Activated T-cell treated with anti-CD3 and anti-CD28 coated beads, Interleukin-2, amount 50 U/mL, for 72 hours (primary cell): ENCODE measurements at places on chromosomes 12 and 14.
A peak's percentile ranks its signal among the peaks of the same experiment; 100 is the strongest.

- no peaks in the 10 kb centered on the region for H3K4me1 ChIP-seq
- H3K4me3 ChIP-seq, result no peak overlapping the region
- H3K27me3 ChIP-seq, result no peaks in the 10 kb centered on the region
- H3K36me3 ChIP-seq, result no peaks in the 10 kb centered on the region
These were observed 192.9 kb downstream of the SEC23A start for GRCh38 chr14:38910092-38910491.

DNA sequence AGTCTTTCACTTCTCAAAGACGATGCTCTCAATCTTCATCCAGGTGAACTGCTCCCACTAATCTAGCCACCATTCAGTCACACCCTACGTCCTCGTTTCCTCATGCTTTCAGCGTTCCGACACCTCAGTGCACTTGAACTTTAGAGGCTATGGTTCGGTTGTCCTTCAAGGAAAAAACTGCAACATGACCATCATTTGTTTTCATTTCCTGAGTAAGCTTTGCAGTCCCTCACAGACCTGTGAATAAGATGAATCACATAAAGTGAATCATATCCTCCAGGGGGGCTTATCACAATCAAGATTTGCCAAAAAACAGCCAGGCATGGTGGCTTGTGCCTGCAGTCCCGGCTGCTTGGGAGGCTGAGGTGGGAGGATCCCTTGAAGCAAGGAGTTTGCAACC lies 80.2 kb downstream of the TMCC3 start:
- H3K27ac ChIP-seq, result no peak overlapping the region
- DNase-seq, result no peak
- no peaks in the 10 kb centered on the region for H3K36me3 ChIP-seq
- H3K4me1 ChIP-seq, result peaks cover 5% of the 10 kb centered on the region

- peaks cover 3% of the 10 kb centered on the region for H3K36me3 ChIP-seq
- peak overlapping the region; percentile 24 for H3K4me3 ChIP-seq
- peak overlapping the region; percentile 94 for H3K27ac ChIP-seq
- DNase-seq, result peak; percentile 84
- H3K27me3 ChIP-seq, result no peaks in the 10 kb centered on the region
These were observed 57.9 kb upstream of the PNMA1 start for GRCh38 chr14:73771848-73772638.

DNA sequence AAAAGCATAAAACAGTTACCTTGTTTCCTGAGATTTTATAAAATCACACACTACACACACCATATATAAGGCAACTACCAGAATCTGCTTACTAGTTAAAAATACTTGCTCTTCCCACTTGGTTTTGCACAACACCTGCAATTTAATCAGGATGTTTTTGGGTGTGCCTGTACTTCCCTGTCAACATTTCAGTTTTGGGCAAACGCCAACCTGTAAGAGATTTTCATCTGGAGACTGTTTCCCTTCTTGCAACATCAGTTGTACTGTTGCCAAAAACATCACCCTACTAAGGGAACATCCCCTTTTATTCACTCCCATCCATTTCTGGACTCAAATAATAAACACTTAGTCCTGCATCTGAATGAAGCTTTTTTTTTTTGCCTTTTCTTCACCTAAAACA lies 172.3 kb downstream of the DUSP6 start:
- peak overlapping the region; percentile 69 for H3K27ac ChIP-seq
- H3K27me3 ChIP-seq, result no peaks in the 10 kb centered on the region
- peak overlapping the region; percentile 70 for H3K4me3 ChIP-seq
- peaks cover 63% of the 10 kb centered on the region for H3K4me1 ChIP-seq
- peaks cover 2% of the 10 kb centered on the region for H3K36me3 ChIP-seq

DNA sequence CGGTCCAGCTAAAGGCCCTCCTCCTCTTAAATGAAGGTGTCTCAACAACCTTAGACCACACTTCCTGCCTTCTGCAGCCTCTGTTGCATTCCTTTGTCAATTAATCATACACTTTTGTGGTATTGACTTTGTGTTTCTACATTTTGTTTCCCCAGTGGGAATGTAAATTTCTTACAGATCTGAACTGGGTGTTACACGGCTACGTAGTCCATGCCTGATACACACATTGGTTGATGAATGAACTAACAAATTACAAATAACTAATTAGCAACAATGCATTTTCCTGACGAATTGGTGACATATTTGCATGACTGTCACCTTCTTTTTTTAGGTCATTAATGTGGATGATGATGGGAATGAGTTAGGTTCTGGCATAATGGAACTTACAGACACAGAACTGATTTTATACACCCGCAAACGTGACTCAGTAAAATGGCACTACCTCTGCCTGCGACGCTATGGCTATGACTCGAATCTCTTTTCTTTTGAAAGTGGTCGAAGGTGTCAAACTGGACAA lies 15.2 kb upstream of the CCT2 start:
- H3K36me3 ChIP-seq, result peaks cover 4% of the 10 kb centered on the region
- no peak for DNase-seq
- peaks cover 17% of the 10 kb centered on the region for H3K4me1 ChIP-seq
- H3K27me3 ChIP-seq, result no peaks in the 10 kb centered on the region

GRCh38 chr12:109421355-109422087 lies 55.6 kb downstream of the KCTD10 start:
- H3K4me3 ChIP-seq, result no peak overlapping the region
- H3K27me3 ChIP-seq, result peaks cover 14% of the 10 kb centered on the region
- no peak for DNase-seq

GRCh38 chr12:52259657-52260243 lies 14.7 kb upstream of the KRT86 start:
- no peak for DNase-seq
- no peak overlapping the region for H3K4me3 ChIP-seq
- no peak overlapping the region for H3K27ac ChIP-seq
- H3K4me1 ChIP-seq, result peaks cover 8% of the 10 kb centered on the region

DNA sequence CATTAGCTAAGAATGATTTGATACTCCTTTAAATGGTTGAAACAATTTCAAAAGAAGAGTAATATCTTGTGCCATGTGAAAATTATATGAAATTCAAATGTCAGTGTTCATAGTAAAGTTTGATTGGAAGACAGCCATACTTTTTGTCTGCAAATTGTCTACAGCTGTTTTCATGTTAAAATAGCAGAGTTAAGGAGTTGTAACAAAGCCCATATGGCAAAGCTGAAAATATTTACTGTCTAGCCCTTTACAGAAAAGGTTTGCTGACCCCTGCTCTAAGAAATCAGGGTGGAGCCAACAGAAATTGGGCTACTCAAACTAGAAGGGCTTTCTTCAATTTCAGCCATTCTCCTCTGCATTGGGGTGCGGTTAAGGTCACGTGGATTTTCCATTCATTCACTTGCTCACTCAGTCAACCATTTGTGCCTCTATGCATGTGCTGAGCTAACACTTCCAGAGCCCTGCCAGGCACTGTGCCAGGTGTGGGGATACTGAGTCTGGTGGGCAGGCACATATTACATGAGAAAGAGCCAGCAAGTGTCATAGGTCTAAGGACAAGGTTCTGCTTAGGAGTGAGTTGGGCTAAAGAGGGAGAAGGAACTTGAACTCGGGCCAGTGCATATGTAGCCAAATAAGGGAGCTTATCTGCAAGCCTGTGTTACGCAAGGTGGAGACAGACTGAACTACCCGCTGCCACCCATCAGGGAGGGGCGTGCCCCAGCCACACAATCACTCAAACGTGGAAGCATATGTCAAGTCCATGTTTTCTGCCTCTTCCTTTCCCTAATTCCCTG lies 139.8 kb upstream of the NOS1 start:
- DNase-seq, result no peak
- no peak overlapping the region for H3K27ac ChIP-seq
- no peaks in the 10 kb centered on the region for H3K4me1 ChIP-seq
- no peaks in the 10 kb centered on the region for H3K27me3 ChIP-seq
- no peak overlapping the region for H3K4me3 ChIP-seq

- DNase-seq, result no peak
- H3K36me3 ChIP-seq, result peaks cover 4% of the 10 kb centered on the region
- no peak overlapping the region for H3K4me3 ChIP-seq
- no peaks in the 10 kb centered on the region for H3K27me3 ChIP-seq
- peaks cover 5% of the 10 kb centered on the region for H3K4me1 ChIP-seq
These were observed 775.6 kb downstream of the VRK1 start for GRCh38 chr14:97572583-97573458.

DNA sequence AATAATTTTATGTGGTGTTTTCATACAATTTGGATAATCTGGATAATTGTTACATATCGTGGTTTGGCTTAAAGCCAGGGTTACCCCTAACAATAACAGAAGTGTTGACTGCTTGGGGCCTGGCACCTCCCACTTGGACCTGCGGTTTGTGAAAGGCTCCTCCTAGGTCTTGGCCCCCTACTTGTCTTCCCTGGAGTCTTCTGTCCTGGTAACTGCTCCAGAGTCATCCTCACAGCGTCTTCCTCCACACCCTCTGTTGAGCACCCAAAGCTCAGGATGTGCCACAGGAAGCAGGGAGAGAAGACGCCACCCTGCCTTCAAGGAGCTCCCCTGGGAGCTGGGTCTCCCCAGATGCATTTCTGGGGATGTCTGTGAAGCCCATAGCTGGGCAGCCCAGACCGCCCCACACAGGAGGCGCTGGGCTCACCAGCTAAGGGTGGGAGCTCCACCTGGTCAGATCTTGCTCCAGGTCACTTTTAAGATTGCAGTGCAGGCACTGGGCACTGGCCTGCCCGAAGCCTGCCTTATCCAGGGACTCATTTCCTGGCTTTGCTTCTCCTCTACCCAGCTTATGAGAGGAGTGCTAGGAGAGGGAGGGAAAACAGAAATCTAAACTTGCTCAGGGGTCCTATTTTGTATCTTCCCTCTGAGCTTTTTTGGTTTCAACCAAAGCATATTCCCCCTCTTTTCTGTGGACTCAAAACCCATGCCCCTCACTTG lies 98.2 kb downstream of the ZFP36L1 start:
- H3K36me3 ChIP-seq, result no peaks in the 10 kb centered on the region
- peak overlapping the region; percentile 42 for H3K4me3 ChIP-seq
- H3K27ac ChIP-seq, result no peak overlapping the region
- no peaks in the 10 kb centered on the region for H3K27me3 ChIP-seq
- no peak for DNase-seq
- H3K4me1 ChIP-seq, result peaks cover 18% of the 10 kb centered on the region

DNA sequence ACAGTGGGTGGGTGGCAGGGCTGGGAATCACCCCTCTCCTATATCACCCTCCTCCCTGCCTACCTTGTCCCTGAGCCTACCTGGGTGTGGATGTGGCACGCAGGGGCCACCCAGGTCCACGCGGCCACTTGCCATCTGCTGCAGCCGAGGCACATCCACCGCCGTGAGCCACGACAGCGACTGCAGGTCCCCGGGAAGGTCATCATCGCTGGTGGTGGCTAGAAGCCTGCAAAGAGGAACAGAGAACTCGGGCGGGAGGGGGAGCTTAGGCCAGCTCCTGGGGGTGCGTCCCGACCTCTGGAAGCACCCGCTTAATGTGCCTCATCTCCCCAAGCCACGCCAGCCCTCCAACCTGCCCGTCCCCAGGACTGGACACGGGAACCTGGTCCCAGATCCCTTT lies 19.0 kb downstream of the FOXN4 start:
- no peaks in the 10 kb centered on the region for H3K36me3 ChIP-seq
- peaks cover 13% of the 10 kb centered on the region for H3K27me3 ChIP-seq
- H3K4me1 ChIP-seq, result peaks cover 5% of the 10 kb centered on the region
- DNase-seq, result no peak

- H3K4me1 ChIP-seq, result peaks cover 97% of the 10 kb centered on the region
- DNase-seq, result no peak
- peak overlapping the region; percentile 43 for H3K27ac ChIP-seq
- no peaks in the 10 kb centered on the region for H3K27me3 ChIP-seq
- peaks cover 27% of the 10 kb centered on the region for H3K36me3 ChIP-seq
- no peak overlapping the region for H3K4me3 ChIP-seq
These were observed 82.2 kb upstream of the GPR68 start for GRCh38 chr14:91326514-91327249.

DNA sequence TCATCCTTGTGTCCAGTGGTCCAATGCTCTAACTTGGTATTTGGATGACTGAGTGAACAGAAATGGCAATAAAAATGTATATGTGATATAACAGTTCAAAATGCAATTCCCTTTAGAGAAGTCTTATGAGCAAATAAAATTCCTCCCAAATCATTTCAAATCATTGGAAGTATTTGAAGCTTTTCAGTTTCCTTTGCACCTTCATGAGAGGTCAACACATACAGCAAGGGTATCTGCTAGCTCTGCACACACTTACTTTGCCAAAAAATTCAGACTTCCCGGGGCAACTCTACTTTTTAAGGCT lies 423.7 kb downstream of the ATP23 start:
- no peaks in the 10 kb centered on the region for H3K4me1 ChIP-seq
- no peaks in the 10 kb centered on the region for H3K36me3 ChIP-seq
- no peak overlapping the region for H3K27ac ChIP-seq
- no peak for DNase-seq

GRCh38 chr12:53728206-53728605 lies 954 bp upstream of the CALCOCO1 start:
- H3K4me3 ChIP-seq, result peak overlapping the region; percentile 88
- no peaks in the 10 kb centered on the region for H3K36me3 ChIP-seq
- DNase-seq, result no peak
- no peaks in the 10 kb centered on the region for H3K27me3 ChIP-seq

DNA sequence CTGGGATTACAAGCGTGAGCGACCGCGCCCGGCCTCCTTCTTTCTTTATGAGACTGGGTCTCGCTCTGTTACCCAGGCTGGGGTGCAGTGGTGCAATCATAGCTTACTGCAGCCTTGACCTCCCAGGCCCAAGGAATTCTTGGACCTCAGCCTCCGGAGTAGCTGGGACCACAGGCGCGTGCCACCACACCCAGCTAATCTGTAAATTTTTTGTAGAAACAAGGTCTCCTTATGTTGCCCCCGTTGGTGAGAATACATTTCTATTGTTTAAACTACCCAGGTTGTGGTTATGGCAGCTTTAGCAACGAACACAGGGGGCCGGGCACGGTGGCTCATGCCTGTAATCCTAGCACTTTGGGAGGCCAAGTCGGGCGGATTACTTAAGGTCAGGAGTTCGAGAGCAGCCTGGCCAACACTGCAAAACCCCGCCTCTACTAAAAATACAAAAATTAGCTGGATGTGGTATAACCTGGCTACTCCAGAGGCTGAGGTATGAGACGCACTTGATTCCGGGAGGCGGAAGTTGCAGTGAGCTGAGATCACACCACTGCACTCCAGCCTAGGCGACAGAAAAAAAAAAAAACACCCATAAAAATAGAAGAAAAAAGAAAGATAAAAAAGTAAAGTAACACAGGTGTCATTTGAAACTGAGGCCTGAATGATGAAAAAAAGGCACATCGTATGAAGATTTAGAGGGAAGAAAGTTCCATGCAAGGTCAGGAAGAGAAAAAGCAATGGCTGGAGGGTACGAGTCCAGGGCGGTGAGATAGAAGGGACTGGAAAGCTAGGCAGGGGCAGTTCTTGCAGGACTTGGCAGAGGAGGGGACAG lies 977 bp upstream of the TMEM120B start:
- H3K4me3 ChIP-seq, result peak overlapping the region; percentile 87
- H3K4me1 ChIP-seq, result peaks cover 37% of the 10 kb centered on the region
- H3K27ac ChIP-seq, result peak overlapping the region; percentile 95
- no peaks in the 10 kb centered on the region for H3K27me3 ChIP-seq
- no peaks in the 10 kb centered on the region for H3K36me3 ChIP-seq
- no peak for DNase-seq

GRCh38 chr14:50533241-50533705 lies 904 bp upstream of the MAP4K5 start:
- peak overlapping the region; percentile 24 for H3K27ac ChIP-seq
- H3K27me3 ChIP-seq, result peaks cover 4% of the 10 kb centered on the region
- peaks cover 39% of the 10 kb centered on the region for H3K4me1 ChIP-seq
- H3K36me3 ChIP-seq, result no peaks in the 10 kb centered on the region
- no peak for DNase-seq
- peak overlapping the region; percentile 91 for H3K4me3 ChIP-seq
